Epithelial cell of alveolus of lung (primary cell): ENCODE measurements at places on chromosomes 1 and 21. TPM values are rescaled to one million over a fixed set of nuclear protein-coding genes. Genes with fewer than 3 reads are reported as not detected.

Gene WNT9A
- 0.65 and 0.72 TPM in 2 replicates for total RNA-seq

Gene AJAP1
- 0.24 and 1.0 TPM in 2 replicates for total RNA-seq

Gene FCGR2B
- not detected in 2 replicates for total RNA-seq

Gene SPEN
- 9.7 and 20.3 TPM in 2 replicates for total RNA-seq

Gene TRPM2
- not detected in 2 replicates for total RNA-seq

Gene LCE3C
- total RNA-seq = not detected in 2 replicates

Gene PYHIN1
- not detected in 2 replicates for total RNA-seq

Gene FCRL5
- total RNA-seq = not detected in 2 replicates

Gene RPS6KA1
- total RNA-seq = 3.8 and 12.0 TPM in 2 replicates

Gene CEP170
- total RNA-seq = 98.1 and 107 TPM in 2 replicates

Gene MSH4
- not detected in 2 replicates for total RNA-seq

Gene TNFRSF18
- total RNA-seq = 0.08 and 2.1 TPM in 2 replicates

Gene ERICH3
- not detected in 2 replicates for total RNA-seq

Gene LCE3E
- not detected in 2 replicates for total RNA-seq

Gene FAM43B
- 0.32 and 0.39 TPM in 2 replicates for total RNA-seq

Gene SLC44A5
- total RNA-seq = 0.08 and 0.52 TPM in 2 replicates

Gene ACTRT2
- total RNA-seq = not detected in 2 replicates

Gene DCST1
- total RNA-seq = not detected in 2 replicates
